ENCODE measurements at places on chromosomes 1 and 21. TPM values are rescaled to one million over a fixed set of nuclear protein-coding genes. Genes with fewer than 3 reads are reported as not detected.

DNA sequence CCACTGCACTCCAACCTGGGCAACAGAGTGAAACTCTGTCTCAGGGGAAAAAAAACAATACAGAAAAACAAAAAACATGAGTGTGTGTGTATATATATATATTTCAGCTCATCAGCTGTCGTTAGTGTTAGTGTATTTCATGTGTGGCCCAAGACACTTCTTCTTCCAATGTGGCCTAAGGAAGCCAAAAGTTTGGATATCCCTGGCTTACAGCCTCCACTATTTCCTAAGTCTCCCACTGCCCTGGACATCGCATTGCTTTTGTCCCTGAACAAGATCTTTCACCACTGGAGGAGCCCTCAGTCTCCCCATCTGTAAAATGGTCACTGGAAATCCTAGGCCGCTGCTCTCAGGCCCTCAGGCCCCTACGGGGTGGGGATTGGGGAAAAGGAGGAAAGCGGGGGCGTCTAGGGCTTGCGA is 391 bp upstream of the LDLRAP1 start:
- no peaks in the 10 kb centered on the region for H3K36me3 ChIP-seq
- no peak for DNase-seq
- peaks cover 7% of the 10 kb centered on the region for H3K4me1 ChIP-seq
- peak overlapping the region; percentile 24 for H3K4me3 ChIP-seq

- H3K4me3 ChIP-seq: peak overlapping the region; percentile 37
- peak; percentile 6 for DNase-seq
- no peaks in the 10 kb centered on the region for H3K36me3 ChIP-seq
- peak overlapping the region; percentile 27 for H3K27ac ChIP-seq
- H3K27me3 ChIP-seq: peaks cover 27% of the 10 kb centered on the region
Measured at GRCh38 chr1:63746129-63746864, 27.5 kb upstream of the ROR1 start.

DNA sequence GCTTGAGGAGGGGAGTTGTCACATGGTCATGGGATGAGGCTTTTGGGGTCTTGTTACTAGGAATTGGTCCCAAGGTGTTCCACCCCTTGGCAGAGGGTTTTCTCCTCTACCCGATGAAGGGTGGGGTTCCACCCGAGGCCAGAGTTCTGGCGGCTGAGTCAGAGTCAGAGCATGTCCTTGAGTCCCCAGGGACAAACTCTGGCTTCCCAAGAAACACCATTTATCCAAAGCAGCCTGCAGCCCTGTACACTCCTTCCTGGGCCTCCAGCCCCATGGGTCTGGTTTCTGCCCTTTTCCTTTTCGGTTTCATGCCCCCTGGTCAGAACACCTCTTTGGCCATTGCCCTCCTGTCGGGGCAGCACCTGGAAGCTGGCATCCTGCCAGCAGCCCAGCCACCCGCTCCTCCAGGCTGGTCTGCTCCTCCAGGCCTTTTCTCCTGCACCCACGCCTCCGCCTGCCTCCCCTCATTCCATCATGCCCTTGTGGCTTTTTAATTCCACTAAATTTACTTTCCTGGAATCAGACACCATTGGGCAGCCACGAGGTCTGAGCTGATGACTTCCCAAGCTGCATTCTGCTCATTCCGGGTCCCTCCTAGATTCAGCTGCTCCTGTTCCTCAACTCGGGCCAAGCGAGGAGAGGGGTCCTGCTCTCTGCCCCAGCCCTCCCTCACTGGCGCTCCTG is 301.7 kb upstream of the VAMP3 start:
- DNase-seq: no peak
- H3K4me1 ChIP-seq: peaks cover 38% of the 10 kb centered on the region
- H3K27ac ChIP-seq: peak overlapping the region; percentile 100
- no peak overlapping the region for H3K4me3 ChIP-seq
- peaks cover 1% of the 10 kb centered on the region for H3K27me3 ChIP-seq

GRCh38 chr1:192696082-192696481 is 60.1 kb downstream of the RGS13 start:
- no peaks in the 10 kb centered on the region for H3K27me3 ChIP-seq
- peaks cover 4% of the 10 kb centered on the region for H3K36me3 ChIP-seq
- H3K27ac ChIP-seq: no peak overlapping the region
- no peak for DNase-seq

GRCh38 chr1:26704629-26705028 is 8.8 kb downstream of the ARID1A start:
- peaks cover 15% of the 10 kb centered on the region for H3K4me1 ChIP-seq
- H3K4me3 ChIP-seq: no peak overlapping the region
- H3K27me3 ChIP-seq: peaks cover 5% of the 10 kb centered on the region
- H3K36me3 ChIP-seq: peaks cover 13% of the 10 kb centered on the region

GRCh38 chr1:21280482-21280881 is 9.8 kb downstream of the ECE1 start:
- peaks cover 38% of the 10 kb centered on the region for H3K4me1 ChIP-seq
- peak overlapping the region; percentile 97 for H3K27ac ChIP-seq
- H3K4me3 ChIP-seq: no peak overlapping the region
- peaks cover 12% of the 10 kb centered on the region for H3K36me3 ChIP-seq
- H3K27me3 ChIP-seq: no peaks in the 10 kb centered on the region
- no peak for DNase-seq

DNA sequence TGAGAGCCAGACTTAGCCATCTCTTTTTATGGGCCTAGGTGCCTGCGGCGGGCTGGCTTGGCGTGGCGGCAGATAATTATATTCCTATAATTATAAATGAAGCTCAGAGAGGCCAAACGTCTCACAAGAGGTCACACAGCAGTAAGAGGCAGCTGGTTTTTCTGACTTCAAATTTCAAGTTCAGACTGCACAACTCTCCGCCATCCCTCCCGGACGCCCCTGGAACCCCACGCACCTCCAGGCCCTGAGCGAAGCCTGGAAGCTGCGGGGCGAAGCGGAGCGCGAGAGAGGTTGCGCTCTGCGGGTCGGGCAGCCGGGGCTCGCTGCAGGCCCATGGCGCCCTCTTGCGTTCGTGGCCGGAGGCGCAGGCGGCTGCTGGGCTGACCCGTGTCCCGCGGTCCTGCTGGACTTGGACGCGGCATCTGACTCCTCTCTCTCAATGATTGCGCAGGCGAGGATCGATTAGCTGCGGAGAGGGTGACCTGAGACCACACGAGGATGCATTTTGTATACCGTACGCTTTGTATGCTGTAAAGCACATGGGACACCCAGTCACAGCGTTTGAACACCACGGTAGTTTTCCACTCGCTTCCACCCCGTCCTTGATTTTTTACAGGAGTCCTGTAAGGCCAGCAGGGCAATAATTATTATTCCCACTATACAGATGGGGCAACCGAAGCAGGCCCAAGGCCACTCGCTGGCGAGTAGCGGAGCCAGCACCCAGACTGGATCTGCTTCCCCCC is 272.7 kb downstream of the FOXD2 start:
- no peak overlapping the region for H3K27ac ChIP-seq
- peaks cover 6% of the 10 kb centered on the region for H3K4me1 ChIP-seq
- H3K36me3 ChIP-seq: no peaks in the 10 kb centered on the region
- DNase-seq: peak; percentile 31
- H3K27me3 ChIP-seq: peaks cover 35% of the 10 kb centered on the region
- H3K4me3 ChIP-seq: peak overlapping the region; percentile 51

DNA sequence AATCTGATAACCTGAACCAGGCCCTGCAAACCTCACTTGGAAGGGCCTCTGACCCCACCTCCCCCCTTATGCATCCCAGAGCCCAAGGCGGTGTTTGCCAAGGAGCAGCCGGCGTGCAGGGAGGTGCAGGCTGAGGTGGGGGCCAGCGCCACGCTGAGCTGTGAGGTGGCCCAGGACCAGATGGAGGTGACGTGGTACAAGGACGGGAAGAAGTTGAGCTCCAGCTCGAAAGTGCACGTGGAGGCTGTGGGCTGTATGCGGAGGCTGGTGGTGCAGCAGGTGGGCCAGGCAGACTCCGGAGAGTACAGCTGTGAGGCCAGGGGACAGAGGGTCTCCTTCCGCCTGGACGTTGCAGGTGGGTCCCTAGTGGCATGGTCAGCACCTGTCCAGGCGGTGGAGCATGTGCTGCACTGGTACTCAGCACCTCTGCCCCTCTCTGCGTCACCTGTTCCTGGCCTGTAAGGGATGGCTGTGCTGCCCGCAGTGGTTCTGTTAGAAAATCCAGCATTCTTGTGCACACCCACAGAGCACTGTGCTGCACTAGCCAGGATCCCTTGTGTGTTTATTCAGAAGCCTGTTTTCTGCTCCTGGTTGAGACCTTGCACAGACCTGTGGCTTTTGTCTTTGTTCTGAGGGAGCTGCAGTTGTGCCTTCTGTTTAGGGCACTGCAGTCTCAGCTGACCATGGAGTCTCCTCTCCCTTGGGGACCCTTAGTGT is 11.6 kb downstream of the OBSCN start:
- H3K36me3 ChIP-seq: no peaks in the 10 kb centered on the region
- H3K27me3 ChIP-seq: peaks cover 8% of the 10 kb centered on the region
- H3K27ac ChIP-seq: no peak overlapping the region
- no peak overlapping the region for H3K4me3 ChIP-seq
- no peak for DNase-seq

- H3K27ac ChIP-seq: no peak overlapping the region
- no peaks in the 10 kb centered on the region for H3K36me3 ChIP-seq
Measured at GRCh38 chr1:6075748-6076147, 30.1 kb downstream of the KCNAB2 start.

GRCh38 chr1:226662642-226663326 is 76.3 kb downstream of the ITPKB start:
- peak overlapping the region; percentile 64 for H3K4me3 ChIP-seq
- H3K36me3 ChIP-seq: no peaks in the 10 kb centered on the region
- peaks cover 5% of the 10 kb centered on the region for H3K27me3 ChIP-seq
- DNase-seq: peak; percentile 98
- H3K4me1 ChIP-seq: peaks cover 52% of the 10 kb centered on the region

DNA sequence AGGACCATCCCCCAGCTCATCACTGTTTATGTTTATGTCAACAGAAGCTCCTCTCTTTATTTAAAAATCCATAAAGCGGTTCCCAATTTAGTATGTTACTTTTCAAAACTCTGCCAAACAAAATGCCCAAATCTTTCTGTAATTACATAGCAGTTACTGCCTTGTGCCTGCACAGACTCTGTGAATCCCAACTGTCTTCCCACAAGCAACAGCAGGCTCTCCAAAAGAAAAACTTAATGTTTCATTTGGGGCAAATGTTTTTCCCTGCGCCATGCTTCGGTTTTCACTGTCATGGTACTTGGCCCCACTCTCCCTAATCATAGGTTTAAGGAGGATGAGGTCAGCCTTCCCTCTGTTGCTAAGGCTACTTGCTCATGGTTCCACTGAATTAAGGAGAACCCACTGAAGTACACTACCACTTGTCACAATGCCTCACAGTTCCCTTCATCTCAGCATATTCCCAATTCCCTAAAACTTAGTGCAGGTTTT is 4.6 kb downstream of the COLGALT2 start:
- H3K27ac ChIP-seq: peak overlapping the region; percentile 30
- H3K27me3 ChIP-seq: peaks cover 3% of the 10 kb centered on the region
- H3K4me3 ChIP-seq: no peak overlapping the region
- no peak for DNase-seq
- H3K4me1 ChIP-seq: peaks cover 66% of the 10 kb centered on the region

- peak overlapping the region; percentile 50 for H3K4me3 ChIP-seq
- no peak overlapping the region for H3K27ac ChIP-seq
- no peak for DNase-seq
- H3K4me1 ChIP-seq: peaks cover 17% of the 10 kb centered on the region
- peaks cover 49% of the 10 kb centered on the region for H3K27me3 ChIP-seq
Measured at GRCh38 chr1:223129229-223129901, 13.7 kb downstream of the TLR5 start.

- peak; percentile 78 for DNase-seq
- H3K36me3 ChIP-seq: no peaks in the 10 kb centered on the region
- H3K4me1 ChIP-seq: peaks cover 78% of the 10 kb centered on the region
- peaks cover 1% of the 10 kb centered on the region for H3K27me3 ChIP-seq
Measured at GRCh38 chr1:15158506-15159165, 5.1 kb downstream of the TMEM51 start.

GRCh38 chr1:29315262-29315661 is 78.9 kb downstream of the PTPRU start:
- peaks cover 2% of the 10 kb centered on the region for H3K27me3 ChIP-seq
- no peaks in the 10 kb centered on the region for H3K36me3 ChIP-seq
- H3K4me3 ChIP-seq: no peak overlapping the region
- DNase-seq: no peak
- no peak overlapping the region for H3K27ac ChIP-seq
- H3K4me1 ChIP-seq: no peaks in the 10 kb centered on the region

DNA sequence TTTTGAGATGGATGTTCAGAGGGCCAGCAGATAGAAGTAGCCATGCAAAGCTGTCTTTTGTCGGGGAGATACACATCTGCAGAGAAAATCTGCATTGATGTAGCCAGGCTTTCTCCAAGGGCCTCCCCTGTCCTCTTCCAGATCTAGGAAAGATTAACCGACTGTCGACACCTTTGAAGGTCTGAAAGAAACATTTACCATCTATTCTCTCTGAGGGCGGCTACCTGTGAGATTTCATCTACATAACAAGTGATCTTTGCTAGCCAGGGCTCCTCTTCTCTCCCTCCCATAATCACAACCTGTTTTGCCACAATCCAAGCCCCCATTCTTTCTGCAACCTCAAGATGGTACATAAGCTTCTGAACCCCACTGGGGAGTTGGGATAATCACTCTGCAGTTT is 193.6 kb downstream of the RGS7 start:
- DNase-seq: no peak
- no peaks in the 10 kb centered on the region for H3K4me1 ChIP-seq
- no peaks in the 10 kb centered on the region for H3K36me3 ChIP-seq
- no peak overlapping the region for H3K27ac ChIP-seq

DNA sequence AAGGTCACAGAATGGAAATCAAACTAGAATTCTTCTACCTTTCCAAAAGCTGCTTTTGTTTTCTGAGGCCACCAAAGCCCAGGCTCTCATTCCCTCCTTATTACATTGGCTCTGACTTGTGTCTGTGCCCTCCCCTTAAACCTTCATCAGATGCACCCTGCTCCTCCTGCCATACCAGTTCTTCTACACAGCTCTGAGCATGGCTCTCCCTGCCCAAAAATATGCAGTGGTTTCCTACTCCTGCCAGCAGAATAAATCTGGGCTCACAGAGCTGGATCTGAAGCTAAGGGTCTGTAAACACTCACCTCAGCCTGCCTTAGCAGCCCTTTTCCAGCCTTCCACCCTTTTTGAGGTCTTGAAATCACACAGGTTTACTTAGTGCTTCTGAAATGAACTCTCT is 55.0 kb downstream of the TTC3 start:
- H3K27ac ChIP-seq: 0 out of 2 replicates have a peak overlapping the region, but pooled peaks have one; percentile 16
- no peak overlapping the region for H3K4me3 ChIP-seq
- DNase-seq: no peak
- H3K4me1 ChIP-seq: peaks cover 21% of the 10 kb centered on the region
- H3K27me3 ChIP-seq: no peaks in the 10 kb centered on the region
- peaks cover 31% of the 10 kb centered on the region for H3K36me3 ChIP-seq

DNA sequence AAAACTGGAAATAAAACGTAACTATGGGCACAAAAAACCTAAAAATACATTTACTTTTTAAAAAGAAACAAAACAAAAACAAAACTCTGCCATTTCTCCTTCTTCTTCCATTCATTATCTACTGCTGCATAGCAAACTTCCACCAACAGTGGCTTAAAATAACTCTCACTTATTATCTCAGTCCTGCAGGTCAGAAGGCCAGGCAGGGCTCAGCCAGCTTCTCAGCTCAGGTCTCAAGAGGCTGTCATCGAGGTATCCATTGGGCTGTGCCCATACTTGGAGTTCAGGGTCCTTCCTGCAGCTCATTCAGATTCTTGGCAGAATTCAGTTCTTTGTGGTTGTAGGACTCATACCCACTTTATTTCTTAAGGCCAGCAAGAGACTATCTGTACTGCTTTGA is 352.7 kb upstream of the PLD5 start:
- H3K4me3 ChIP-seq: no peak overlapping the region
- no peaks in the 10 kb centered on the region for H3K27me3 ChIP-seq
- H3K36me3 ChIP-seq: no peaks in the 10 kb centered on the region

Gene OLIG2
- not detected for total RNA-seq

Gene CFAP45
- 0.85 TPM for total RNA-seq

All from HFFc6 (cell line).